ENCODE measurements at places on chromosomes 7 and 10.

GRCh38 chr7:122269241-122269640 is 35.3 kb downstream of the FEZF1 start:
- DNase-seq = no peak

GRCh38 chr7:100568896-100569844 is 4.5 kb downstream of the SAP25 start:
- DNase-seq = peak; percentile 66

DNA sequence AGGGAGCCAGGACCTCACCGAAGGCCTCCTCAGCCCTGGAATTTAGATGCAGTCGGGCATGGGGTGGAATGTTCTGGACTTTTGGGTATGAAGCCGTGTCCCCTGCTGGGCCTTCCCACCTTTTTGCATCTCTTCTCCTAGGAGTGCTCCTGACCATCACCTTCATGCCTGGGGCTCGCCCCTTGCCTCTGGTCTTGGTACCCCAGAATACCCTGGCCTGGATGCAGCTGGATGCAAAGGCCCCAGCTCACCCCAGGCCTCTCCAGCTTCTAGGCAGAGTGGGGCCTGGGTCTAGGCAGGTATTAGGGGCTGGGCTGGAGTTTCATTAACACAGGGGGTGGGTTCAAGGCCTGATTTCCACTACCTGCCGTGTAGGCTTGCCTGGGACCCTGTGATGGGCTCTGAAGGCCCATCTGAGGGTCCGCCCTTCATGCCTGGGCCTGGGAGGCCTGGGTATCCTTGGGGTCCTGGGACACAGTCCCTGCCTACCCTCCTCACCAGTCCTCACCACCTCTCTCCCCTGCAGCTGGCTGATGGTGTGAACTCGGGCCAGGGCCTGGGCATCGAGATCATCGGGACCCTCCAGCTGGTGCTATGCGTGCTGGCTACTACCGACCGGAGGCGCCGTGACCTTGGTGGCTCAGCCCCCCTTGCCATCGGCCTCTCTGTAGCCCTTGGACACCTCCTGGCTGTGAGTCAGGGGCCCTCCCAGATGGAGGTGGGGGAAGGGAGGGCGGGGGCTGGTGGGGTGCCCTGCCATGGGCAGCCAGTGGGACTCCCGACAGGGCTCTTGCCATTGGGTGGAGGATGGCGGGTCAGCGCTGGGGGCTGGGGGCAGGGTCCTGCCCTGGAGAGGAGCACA is 10.1 kb downstream of the AQP1 start:
- DNase-seq = peak; percentile 7

DNA sequence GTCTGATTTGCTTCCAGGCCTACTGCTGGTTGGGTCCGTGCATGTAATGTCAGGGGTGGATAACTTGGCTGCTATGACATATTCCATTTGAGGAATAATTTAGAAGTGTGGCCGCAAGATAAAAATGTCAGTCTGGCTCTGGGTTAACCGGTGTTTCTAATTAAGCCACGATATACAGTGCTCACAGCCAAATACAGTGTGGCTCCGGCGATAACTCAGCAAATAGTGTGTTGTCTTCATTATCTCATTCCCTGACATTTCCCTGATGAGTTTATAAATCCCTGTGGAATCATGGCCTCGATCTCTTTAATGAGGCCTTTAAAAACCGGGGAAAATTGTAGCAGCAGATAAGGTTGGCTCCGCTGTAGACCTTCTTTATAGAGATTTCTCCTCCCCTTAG is 1125.0 kb downstream of the TYW1 start:
- DNase-seq = no peak

DNA sequence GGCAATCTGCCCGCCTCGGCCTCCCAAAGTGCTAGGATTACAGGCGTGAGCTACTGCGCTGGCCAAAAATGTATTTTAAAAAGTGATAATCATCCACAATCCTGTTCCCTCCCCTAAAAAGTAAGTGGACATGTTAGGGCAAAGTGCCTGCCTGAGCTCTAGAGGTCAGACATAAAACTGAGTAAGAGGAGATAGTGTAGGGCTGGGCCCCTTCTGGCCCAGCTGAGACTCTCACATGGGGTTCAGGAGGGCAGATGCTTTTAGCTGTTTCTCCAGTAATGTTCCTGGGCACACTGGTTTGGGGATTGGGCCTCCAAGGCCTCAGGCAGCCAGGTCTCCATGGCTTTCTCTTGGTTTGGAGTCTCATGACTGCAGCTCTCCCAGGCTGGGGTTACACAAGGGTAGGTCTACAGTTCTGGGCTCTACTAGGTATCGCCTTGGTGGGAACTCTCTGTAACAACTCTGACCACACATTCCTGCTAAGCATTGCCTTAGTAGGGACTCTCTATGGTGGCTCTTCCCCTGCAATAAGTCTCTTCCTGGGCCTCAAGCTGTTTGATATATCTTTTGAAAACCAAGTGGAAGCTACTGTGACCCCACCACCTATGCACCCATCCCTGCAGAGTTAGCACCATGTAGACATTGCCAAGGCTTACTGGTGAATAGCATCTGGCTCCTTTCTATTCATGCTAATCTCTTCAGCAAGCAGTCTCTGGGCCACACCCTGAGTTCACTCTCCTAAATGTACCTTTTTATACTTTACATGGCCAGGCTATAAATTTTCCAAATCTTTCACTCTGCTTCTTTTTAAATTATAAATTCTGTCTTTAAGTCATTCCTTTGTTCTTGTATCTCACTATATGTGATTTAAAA is 6.9 kb upstream of the NUDCD3 start:
- no peak for DNase-seq

DNA sequence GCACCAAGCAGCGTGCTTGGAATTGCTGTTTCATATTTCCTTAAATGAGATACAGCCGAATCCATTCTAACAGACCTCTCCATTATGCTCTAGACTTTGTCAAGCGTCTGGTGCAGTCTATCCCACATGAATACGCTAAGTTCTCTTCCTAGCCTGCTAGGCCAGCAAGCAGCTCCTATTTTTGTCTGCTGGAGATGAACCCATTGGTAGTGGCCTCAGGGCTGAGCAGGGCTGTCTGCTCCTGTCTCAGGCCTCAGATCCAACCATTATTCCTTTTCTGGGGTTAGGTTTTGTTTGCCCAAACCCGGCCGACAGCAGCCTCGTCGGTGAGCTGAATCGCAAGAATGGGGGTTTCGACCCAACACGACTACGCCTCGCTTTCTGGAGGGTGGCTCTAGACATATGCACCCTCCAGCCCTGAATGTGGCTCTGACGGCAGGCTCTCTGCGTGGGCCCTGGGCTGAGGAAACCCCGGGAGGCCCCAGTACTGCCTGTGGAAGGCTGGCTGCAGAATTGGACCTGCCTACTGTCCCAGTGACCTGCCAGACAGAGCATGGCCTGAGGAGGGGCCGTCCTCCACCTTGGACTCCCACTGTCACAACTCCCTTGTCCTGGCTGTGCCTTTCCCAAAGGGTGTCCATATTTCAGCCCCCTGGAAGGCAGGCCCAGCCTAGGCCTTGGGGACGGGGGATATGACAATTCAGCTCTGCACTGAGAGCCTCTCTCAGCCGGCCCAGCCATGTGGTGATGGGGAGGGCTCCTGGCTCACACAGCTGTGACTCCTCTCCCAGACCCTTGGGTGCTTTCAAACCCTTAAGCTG is 267.9 kb upstream of the TCERG1L start:
- DNase-seq = no peak

- DNase-seq = no peak
These were observed 236.0 kb downstream of the SEMA3D start for GRCh38 chr7:84950836-84951235.

GRCh38 chr7:153389261-153389660 is 629.7 kb downstream of the ACTR3B start:
- no peak for DNase-seq

DNA sequence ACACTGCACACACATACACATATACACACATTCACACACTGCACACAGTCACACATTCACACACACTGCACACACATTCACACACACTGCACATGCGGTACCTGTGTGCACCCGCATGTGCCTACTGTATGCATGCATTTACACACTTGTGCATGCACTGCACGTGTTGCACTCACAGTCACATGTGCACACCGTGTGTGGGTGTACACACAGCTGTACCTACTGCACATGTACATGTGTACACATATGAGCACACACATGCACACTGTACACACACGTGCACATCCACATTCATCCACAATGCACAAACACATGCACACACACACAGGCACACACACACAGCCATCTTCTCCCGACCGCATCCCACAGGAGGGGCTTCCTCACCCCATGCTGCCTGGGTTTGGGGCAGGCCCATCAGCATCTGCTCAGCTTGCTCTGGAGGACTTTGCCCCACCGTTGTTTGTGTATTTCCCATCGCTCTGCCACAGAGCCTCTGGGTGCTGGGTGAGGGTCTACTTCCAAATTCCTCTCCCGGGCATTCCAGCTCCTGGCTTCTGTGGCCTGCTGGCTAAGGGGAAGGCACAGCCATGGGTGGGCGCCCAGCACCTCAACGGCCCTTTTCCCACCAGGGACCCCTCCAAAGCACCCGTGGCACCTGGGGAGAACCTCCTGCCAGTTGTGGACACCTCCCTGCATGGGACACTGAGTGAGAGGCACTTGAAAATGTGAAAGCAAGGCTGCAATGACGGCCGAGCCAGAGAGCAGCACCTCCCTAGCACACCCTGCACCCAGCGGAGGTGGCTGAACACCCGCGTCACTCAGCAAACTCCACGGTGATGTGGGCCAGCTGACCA is 324.3 kb downstream of the PTPRN2 start:
- DNase-seq = no peak

DNA sequence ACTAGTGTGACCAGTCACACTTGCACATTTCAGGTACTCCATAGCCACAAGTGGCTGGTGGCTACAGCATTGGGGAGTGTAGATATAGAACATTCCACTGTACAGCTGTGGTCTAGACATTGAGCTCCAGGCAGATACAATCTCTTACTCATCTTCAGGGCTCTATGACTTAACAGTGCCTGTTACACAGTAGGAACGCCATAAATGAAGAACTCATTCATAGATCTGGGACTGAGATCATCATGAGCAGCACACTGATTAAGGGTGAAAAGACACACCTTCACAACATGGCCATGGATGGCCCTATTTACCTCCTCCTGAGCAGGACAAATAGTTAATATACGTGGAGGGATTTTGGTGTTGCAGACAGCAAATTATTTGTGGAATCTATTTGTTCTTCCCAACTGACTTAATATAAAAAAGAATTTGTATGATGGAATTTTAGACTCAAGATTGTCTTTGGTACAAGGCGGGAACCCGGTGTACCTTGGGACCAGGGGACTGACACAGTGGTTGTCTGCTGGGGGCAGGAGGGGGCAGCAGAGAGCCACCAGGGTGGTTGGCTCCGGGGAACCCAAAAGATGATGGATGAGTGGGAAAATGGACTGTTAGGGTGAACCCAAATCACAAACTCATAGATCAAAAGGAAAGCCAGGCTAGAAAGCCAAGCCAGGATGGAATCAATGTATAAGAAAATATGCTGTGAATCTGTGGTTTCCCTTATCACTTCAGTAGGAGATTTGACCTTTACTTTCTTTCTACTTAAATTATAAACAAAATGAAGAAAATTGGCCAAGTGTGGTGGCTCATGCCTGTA is 24.3 kb upstream of the CPA2 start:
- DNase-seq = peak; percentile 63

DNA sequence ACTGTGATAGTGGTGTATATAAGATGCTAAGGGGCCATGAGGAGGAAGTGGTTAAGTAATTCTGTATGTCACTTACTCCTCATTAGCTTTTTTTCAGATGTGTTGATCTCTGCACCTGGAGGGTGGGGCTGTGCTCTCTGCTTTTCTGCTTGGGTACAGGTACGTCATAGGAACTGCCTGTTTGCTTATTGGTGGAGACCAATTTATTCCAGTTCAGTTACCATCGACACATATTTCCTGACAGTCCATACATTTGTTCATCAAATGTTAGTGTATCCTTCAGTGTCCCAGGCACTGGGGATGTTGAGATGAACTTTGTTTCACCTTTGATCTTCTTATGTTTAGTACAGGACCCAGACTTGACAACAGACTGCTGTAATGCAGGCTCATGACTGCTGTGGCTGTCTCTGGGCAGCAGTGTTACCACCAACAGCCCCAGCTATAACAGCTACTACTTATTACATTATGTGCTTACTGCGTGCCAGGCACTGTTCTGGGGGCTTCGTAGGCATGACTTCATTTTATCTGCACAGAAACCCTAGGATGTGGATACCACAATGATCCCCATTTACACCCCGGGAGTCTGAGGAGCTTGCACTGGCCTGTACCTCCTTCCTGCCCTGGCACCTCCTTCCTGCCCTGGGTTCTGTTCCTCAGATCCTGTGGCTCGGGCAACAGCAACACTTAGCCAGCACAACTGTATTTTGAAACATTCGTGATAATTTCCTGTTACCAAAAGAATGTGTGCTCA is 87.4 kb downstream of the BUB3 start:
- no peak for DNase-seq

DNA sequence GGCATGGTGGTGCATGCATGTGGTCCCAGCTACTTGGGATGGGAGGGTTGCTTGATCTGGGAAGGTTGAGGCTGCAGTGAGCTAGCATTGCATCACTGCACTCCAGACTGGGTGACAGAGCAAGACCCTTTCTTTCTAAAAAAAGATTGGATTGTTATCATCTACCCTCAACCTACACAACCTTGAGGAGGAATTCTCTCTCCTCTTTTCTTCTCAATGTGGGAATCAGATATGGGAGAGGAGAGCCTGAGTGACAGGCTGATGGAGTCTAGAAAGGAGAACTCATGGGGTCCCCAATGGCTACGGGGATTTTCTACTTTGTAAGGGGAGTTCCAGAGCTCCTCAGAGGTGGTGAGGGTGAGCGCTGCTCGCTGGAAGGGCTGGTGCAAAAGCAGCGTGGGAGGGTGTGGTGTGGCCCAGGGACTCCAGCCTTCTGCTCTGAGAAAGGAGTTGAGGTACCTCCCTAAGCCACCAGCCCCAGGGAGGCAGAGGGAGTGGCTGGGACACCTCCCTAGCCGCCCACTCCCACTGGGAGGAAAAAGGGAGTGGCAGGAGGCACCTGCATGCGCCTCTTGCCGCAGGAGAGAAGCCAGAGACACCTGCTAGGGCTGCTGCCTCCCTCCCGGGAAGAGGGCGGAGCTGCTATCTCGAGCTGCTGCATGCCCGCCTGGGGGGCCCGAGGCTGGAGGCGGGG is 48.4 kb downstream of the GATA3 start:
- no peak for DNase-seq

DNA sequence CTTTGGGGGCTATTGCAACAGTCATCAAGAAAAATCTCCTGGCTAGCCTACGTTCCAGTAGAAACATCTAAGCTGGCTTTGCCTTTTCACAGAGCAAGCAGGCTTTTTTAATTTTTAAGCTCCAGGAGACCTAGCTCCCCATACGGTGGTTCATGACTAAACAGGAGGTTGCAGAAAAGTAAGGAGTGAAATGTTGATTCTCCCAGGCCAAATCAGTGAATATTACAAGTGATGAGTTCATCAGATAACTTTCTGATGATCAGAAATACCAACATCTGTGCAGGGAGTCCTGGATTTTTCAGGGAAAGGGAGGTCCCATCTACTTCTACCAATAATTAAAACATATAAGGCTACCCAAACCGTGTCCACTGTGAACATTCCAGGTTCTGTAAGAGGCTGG is 477.3 kb upstream of the CELF2 start:
- no peak for DNase-seq

- no peak for DNase-seq
These were observed 99.6 kb upstream of the NAMPT start for GRCh38 chr7:106384373-106384772.
